Activated CD8-positive, alpha-beta memory T cell treated with anti-CD3 and anti-CD28 coated beads, Interleukin-2, amount 10 ng/mL, durations not matched to agents 7 days and 5 days (primary cell): ENCODE measurements at places on chromosomes 5 and 9. TPM values are rescaled to one million over a fixed set of nuclear protein-coding genes. Genes with fewer than 3 reads are reported as not detected.

STPG3 gene
- total RNA-seq, result not detected

ZNF883 gene
- total RNA-seq, result not detected

MCIDAS gene
- total RNA-seq, result not detected

RPS14 gene
- total RNA-seq, result 1,980 TPM

GRCh38 chr5:124745007-124745927 lies 1.2 kb downstream of the ZNF608 start:
- no peak for DNase-seq
- no peaks in the 10 kb centered on the region for H3K36me3 ChIP-seq
- H3K27ac ChIP-seq, result no peak overlapping the region
- peaks cover 50% of the 10 kb centered on the region for H3K27me3 ChIP-seq

DNA sequence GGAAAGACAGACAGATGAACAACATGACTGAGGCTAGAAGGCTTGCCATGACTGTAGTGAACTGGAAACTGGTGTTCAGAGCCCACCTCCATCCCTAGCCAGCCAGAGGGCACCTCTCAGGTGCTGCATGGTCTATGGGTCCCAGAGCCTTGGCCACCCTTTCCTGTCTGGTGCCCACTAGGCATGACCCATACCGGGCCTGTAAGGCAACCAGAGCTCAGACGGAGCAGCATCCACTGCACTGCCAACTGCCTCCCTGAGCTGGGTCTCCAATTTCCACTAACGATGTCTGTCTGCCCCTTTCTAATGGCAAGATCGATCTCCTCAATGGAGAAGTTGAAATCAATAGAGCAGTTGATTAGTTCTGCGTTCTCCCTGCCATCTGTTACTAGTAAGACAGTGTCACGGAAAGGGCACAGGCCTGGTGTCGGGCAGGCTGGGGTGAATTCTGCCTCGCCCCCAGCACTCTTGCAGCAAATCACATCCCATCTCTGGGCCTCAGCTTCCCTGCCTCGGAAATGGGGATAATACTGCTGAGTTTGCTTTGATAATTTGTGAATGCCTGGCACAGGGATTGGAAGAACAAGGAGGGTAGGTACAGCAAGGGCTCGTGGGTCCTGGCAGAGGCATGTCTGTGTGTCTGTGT lies 172.3 kb upstream of the MVB12B start:
- no peak overlapping the region for H3K27ac ChIP-seq
- H3K36me3 ChIP-seq, result no peaks in the 10 kb centered on the region
- DNase-seq, result peak; percentile 36
- no peaks in the 10 kb centered on the region for H3K4me1 ChIP-seq
- H3K4me3 ChIP-seq, result no peak overlapping the region
- H3K27me3 ChIP-seq, result peaks cover 14% of the 10 kb centered on the region

- H3K36me3 ChIP-seq, result no peaks in the 10 kb centered on the region
- no peak overlapping the region for H3K27ac ChIP-seq
- no peak overlapping the region for H3K4me3 ChIP-seq
- DNase-seq, result no peak
- no peaks in the 10 kb centered on the region for H3K4me1 ChIP-seq
- H3K27me3 ChIP-seq, result no peaks in the 10 kb centered on the region
Observed at GRCh38 chr5:128825826-128826225, 139.5 kb upstream of the SLC27A6 start.

GRCh38 chr5:463952-464351 lies 21.0 kb downstream of the EXOC3 start:
- no peaks in the 10 kb centered on the region for H3K27me3 ChIP-seq
- peak; percentile 71 for DNase-seq
- H3K4me3 ChIP-seq, result no peak overlapping the region
- H3K36me3 ChIP-seq, result peaks cover 45% of the 10 kb centered on the region

GRCh38 chr9:4073371-4073770 lies 226.5 kb downstream of the GLIS3 start:
- H3K27ac ChIP-seq, result no peak overlapping the region
- H3K27me3 ChIP-seq, result peaks cover 9% of the 10 kb centered on the region
- H3K36me3 ChIP-seq, result no peaks in the 10 kb centered on the region

- H3K27me3 ChIP-seq, result peaks cover 43% of the 10 kb centered on the region
- no peaks in the 10 kb centered on the region for H3K4me1 ChIP-seq
- DNase-seq, result no peak
Observed at GRCh38 chr9:21568484-21568883, 86.4 kb upstream of the IFNE start.

- H3K4me3 ChIP-seq, result no peak overlapping the region
- H3K4me1 ChIP-seq, result no peaks in the 10 kb centered on the region
- no peak overlapping the region for H3K27ac ChIP-seq
- no peaks in the 10 kb centered on the region for H3K27me3 ChIP-seq
Observed at GRCh38 chr5:167539747-167540146, 751.7 kb upstream of the WWC1 start.

- H3K27ac ChIP-seq, result no peak overlapping the region
- no peak overlapping the region for H3K4me3 ChIP-seq
- DNase-seq, result no peak
- H3K27me3 ChIP-seq, result no peaks in the 10 kb centered on the region
Observed at GRCh38 chr9:2065704-2066103, 50.6 kb downstream of the SMARCA2 start.

DNA sequence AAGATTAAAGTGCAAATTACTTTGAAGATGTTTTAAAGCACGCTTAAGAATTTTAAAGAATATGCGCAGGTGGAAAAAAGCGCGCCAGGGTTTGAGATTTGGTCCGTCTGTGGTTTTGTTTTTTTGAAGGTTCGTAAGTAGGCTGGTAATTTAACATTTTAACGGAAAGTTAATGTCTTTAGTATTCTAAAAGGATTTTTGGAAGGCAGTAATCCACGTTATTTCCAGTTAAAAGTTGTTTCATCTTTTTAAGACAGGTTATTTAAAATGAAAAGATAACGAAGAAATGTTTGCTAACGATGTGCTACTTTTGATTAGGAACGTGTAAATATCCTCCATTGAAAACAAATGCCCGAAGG lies 1.9 kb downstream of the DMRT1 start:
- no peaks in the 10 kb centered on the region for H3K36me3 ChIP-seq
- peaks cover 9% of the 10 kb centered on the region for H3K4me1 ChIP-seq
- no peak for DNase-seq
- peaks cover 69% of the 10 kb centered on the region for H3K27me3 ChIP-seq
- H3K4me3 ChIP-seq, result no peak overlapping the region
- H3K27ac ChIP-seq, result no peak overlapping the region

DNA sequence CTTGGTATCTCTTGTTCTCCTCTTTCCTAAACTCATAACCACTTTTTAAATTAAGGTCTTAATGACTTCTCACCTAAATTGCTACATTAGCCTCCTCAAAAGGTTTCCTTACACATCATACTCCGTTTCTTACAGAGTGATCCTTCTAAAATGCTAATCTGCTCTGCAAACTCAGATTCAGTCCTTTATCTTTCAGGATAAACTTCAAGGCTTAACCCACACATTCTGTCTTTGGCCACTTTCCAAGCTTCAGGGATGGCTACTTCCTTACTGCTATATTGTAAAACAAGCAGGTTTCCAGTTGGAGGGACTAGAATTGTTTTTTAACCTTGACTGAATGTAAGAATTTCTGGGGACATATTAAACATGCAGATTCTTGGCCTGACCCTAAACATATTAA lies 105.5 kb upstream of the CHD1 start:
- no peaks in the 10 kb centered on the region for H3K27me3 ChIP-seq
- H3K27ac ChIP-seq, result peak overlapping the region; percentile 95
- peaks cover 66% of the 10 kb centered on the region for H3K4me1 ChIP-seq
- H3K4me3 ChIP-seq, result peak overlapping the region; percentile 77

DNA sequence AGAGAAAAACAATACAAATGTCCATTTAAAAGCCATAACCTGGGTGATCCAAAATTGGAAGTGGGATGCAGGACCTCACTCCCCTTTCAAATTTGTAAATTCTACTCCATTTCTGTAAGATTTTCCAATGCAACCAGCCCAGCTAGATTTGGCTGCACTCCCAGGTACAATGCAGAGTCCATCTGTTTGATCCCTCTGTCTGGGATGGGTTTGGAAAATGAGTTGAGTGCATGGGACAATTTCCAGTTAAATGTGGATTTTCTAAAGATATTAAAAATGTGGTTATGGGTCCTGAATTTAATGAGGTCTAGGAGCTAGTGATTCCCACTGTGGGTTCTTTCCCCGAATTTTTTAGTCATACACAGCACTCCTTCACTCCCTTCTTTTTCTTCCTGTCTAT lies 104.0 kb upstream of the ATP10B start:
- H3K27ac ChIP-seq, result no peak overlapping the region

GRCh38 chr5:15371184-15371583 lies 128.8 kb upstream of the FBXL7 start:
- H3K36me3 ChIP-seq, result no peaks in the 10 kb centered on the region
- no peaks in the 10 kb centered on the region for H3K4me1 ChIP-seq
- H3K27me3 ChIP-seq, result no peaks in the 10 kb centered on the region
- DNase-seq, result no peak
- no peak overlapping the region for H3K4me3 ChIP-seq

- H3K36me3 ChIP-seq, result no peaks in the 10 kb centered on the region
- no peak overlapping the region for H3K4me3 ChIP-seq
- H3K27ac ChIP-seq, result no peak overlapping the region
- no peak for DNase-seq
- H3K27me3 ChIP-seq, result peaks cover 38% of the 10 kb centered on the region
- H3K4me1 ChIP-seq, result peaks cover 22% of the 10 kb centered on the region
Observed at GRCh38 chr5:38831909-38832308, 13.9 kb upstream of the OSMR start.
